ENCODE measurements at places on chromosomes 1 and 21.

- DNase-seq = no peak
These were observed 25.8 kb downstream of the DESI2 start for GRCh38 chr1:244678697-244679096.

DNA sequence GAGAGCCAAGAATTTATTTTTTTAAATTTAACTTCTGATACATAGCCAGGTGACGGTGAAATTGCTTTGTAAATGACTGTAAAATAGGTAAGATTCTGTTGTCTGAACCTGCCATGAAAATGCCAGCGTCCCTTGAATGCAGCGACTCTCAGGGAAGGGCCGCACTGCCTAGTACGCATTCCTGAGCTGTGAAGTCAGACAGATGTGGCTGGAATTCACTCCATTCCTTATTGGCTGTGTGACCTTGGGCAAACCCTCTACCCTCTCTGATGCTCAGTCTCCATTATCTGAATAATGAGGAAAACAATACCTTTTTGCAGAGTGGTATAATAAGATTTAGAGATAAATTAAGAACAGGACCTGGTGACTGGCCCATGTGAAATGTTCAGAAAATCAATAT lies 167.1 kb upstream of the DAB1 start:
- DNase-seq = no peak

DNA sequence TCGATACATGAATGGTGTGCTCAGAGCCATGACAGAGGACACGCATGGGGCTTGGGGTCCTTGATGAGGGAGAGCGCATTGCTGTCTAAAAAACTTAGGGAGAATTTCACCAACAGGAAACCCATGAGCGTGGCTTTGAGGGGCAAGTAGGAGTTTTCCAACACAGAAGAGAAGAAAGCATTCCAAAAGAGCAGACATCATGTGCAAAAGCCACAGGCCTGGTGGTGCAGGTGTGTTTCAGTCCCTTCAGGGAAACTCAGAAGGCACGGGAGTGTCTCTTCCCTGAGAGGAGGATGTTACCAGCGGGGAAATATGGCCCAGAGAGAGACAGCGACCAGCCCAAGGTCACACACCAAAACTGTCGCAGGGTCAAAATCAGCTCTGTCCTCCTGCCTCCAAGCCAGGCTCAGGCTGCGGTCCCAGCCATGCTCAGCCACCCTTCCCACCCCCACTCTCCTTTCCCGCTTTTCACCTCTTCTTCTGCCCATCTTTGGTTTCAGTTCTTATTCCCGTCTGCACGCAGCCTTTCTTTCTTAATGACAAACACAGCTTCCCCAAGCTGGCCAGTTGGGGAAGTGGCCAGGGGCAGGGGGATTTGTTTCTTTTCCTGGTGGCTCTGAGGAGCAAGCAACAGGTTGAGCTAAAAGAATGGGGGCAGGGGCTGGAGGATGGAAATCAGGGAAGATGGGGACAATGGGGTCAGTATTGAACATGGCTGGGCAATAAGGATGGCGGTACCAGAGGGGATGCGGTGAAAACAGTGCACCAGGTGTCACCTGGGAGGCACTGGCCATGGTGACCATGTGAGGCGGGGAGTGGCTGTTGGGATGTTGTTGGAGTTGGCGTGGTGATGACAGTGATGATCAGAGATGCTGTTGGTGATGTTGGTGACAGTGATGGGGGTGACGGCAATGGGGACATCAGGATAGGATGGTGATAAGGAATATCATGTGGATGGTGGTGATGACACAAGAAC lies 10.3 kb downstream of the LAPTM5 start:
- DNase-seq = no peak

DNA sequence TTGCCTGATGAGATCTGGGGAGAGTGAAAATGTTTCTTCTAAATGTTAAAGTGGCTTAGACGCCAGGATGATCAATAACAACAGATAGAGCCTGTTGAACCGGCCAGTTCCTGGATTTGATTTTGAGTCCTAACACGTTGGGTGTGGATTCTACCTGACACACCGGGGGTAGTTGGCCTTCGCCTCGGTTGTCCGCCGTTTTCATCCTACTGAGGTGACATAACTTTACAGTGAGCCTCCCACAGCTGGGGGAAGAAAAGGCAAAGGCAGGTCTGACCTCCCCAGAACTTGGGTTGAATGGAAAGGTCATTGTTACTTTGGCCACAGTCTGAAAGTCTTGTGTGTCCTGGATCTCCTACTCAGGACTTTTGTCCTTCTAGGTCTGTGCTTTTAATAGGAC lies 1.1 kb downstream of the PGD start:
- no peak for DNase-seq

GRCh38 chr1:214261206-214262123 lies 19.5 kb upstream of the SMYD2 start:
- peak; percentile 89 for DNase-seq

GRCh38 chr1:152972196-152972886 lies 1.9 kb downstream of the SPRR4 start:
- DNase-seq = no peak

- DNase-seq = no peak
These were observed 1194.5 kb downstream of the PLA2G4A start for GRCh38 chr1:188023206-188023605.
